ENCODE measurements at places on chromosomes 7 and 10.

DNA sequence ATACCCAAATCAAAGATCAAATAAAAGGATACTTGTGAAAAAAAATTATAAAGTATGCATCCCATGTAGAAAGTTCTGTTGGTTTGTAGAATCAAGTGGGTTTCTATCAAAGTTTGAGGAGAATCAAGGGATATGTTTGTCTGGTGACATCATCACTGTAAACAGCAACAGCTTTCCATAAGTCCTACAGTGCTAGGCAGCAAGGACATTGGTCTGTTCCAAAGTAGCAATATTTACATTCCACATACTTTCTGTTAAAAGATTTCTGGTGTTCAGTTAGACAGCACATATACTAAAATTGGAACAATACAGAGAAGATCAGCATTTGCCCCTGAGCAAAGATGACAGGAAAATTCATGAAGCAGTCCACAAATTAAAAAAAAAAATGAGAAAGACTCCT is 683.9 kb downstream of the XPNPEP1 start:
- no peak for DNase-seq

DNA sequence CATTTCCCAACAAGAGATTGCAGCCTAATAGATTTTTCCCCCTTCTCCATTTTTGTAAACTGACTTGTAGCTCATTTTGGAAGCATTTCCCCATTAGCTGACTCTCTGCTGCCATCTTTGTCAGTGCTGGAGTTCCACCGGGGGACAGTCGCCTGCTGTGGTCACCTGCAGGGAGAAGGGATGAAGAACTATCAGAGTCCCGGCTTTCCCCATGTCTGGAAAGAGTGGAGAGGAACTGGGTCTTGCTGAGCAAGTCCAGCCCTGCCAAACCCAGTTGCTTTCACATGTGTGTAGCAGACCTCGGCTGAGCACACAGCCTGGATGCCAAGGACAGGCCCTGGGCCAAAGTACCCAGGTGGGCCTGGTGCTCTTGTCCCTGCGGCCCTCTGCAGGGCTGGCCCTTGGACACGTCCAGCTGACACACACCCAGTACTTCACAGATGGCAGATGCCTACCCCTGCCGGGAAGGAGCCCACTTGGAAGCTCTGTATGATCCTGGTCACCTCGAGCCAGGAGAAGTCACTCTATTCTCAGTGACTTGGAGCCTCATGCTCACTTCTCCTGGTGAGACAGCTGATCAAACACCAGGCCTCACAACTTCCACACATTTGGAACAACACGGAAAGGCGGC is 157.3 kb upstream of the NPVF start:
- no peak for DNase-seq

- no peak for DNase-seq
These were observed 58.8 kb downstream of the SORBS1 start for GRCh38 chr10:95502377-95502776.

DNA sequence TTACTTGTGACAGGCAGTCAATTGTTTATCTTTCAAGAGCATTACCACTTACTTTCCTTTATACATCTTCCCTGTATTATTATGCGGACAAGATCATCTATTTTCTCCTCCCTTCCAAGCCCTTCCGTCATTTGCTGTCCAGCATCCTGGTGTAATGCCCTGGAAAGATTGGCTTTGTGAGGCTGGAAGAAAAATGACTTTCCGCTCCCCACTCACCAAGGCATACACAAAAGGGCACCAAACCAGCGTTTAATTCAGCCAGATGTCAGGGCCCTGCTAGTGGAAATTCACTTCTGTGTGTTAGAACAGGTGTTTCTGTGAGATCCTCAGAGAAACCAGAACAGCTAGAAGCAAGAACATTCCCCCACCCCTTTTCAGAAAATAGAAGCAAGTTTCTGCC is 128.1 kb upstream of the NANOS1 start:
- DNase-seq: no peak

GRCh38 chr10:90575125-90575524 is 282.7 kb downstream of the HTR7 start:
- DNase-seq: no peak
